ENCODE measurements at places on chromosomes 7 and 10.
A peak's percentile ranks its signal among the peaks of the same experiment; 100 is the strongest.

DNA sequence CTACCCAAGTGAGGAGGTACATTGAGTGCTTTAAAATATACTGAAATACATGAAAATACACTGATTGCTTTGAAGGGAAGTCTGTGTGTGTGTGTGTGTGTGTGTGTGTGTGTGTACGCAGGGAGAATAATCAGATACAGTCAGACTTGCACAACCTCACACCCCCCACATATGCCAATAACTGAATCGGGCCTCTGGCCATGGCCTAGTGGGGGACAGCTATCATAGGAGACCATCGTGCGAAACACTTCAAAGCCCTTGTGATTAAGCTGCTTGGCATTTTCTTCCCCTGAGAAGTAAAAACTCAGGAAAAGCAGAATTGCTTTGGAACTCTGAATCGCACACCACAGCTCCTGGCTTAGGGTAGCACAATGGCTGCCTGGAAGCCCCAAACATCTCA, 135.1 kb downstream of the C10orf105 start:
- DNase-seq = no peak
- no peaks in the 10 kb centered on the region for H3K4me1 ChIP-seq
- H3K4me3 ChIP-seq = no peak overlapping the region
- no peaks in the 10 kb centered on the region for H3K36me3 ChIP-seq
- no peaks in the 10 kb centered on the region for H3K27me3 ChIP-seq
- no peak overlapping the region for H3K27ac ChIP-seq

GRCh38 chr10:132163278-132163765, 23.4 kb upstream of the DPYSL4 start:
- no peak overlapping the region for H3K4me3 ChIP-seq
- no peaks in the 10 kb centered on the region for H3K36me3 ChIP-seq
- DNase-seq = no peak
- peak overlapping the region; percentile 80 for H3K27ac ChIP-seq
- peaks cover 23% of the 10 kb centered on the region for H3K4me1 ChIP-seq
- H3K27me3 ChIP-seq = no peaks in the 10 kb centered on the region

- H3K27ac ChIP-seq = no peak overlapping the region
- H3K4me3 ChIP-seq = no peak overlapping the region
- no peaks in the 10 kb centered on the region for H3K36me3 ChIP-seq
- no peaks in the 10 kb centered on the region for H3K27me3 ChIP-seq
- peak; percentile 32 for DNase-seq
Observed at GRCh38 chr7:73668103-73668885, 663 bp downstream of the VPS37D start.

DNA sequence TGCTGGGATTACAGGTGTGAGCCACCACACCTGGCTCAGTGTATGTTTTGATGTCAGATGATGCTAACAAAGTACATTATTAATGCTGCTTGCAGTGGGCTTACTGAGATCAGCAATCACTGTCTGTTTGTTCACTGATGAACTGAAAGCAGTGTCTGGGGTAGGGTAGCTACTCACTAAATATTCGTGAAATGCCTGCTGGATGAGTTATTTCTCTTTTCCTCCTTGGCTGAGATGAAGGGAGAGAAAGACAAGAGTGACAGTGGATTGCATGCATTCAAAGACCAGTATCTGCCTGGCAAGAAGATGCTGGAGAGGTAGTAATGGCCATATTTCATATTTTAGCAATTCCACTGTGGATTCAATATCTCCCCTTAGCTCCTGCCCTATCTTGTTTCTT, 32.3 kb downstream of the FAM107B start:
- no peak overlapping the region for H3K4me3 ChIP-seq
- DNase-seq = no peak
- no peaks in the 10 kb centered on the region for H3K4me1 ChIP-seq
- no peaks in the 10 kb centered on the region for H3K36me3 ChIP-seq
- H3K27ac ChIP-seq = no peak overlapping the region

DNA sequence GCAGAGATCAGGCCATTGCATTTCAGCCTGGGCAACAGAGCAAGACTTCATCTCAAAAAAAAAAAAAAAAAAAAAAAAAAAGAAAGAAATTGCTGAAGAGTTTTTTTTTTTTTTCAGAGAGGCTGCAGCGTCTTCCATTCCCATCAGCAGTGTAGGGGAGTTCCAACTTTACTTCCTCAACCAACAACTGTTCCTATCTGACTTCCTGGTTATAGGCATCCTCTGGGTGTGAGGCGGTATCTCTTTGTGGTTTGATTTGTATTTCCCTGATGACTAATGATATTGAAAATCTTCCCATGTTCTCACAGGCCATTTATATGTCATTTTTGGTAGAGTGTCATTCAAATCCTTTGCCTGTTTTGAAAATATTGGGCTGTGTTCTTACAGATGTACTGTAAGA, 40.2 kb downstream of the PRTFDC1 start:
- H3K27me3 ChIP-seq = no peaks in the 10 kb centered on the region
- no peaks in the 10 kb centered on the region for H3K36me3 ChIP-seq
- DNase-seq = no peak
- H3K4me3 ChIP-seq = no peak overlapping the region
- no peak overlapping the region for H3K27ac ChIP-seq
- no peaks in the 10 kb centered on the region for H3K4me1 ChIP-seq

DNA sequence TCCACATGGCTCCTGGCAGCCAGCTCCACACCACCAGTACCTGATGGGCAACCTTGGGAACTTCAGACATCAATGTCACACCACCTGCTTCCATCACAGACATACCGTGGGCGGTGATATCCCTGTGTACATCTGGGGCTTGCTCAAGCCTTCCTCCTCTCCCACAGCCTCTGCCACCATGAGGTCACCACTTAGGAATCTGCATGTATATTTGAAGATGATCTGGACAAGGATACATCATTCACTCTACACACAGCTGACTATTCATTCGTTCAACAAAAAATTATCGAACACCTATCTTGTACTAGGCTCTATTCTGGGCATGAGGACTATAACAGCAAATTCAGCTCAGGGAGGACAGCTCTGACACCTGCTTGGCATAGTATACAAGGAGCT, 6.8 kb downstream of the DLG5 start:
- no peak overlapping the region for H3K4me3 ChIP-seq
- no peak for DNase-seq
- no peak overlapping the region for H3K27ac ChIP-seq
- H3K36me3 ChIP-seq = no peaks in the 10 kb centered on the region
- H3K27me3 ChIP-seq = no peaks in the 10 kb centered on the region

DNA sequence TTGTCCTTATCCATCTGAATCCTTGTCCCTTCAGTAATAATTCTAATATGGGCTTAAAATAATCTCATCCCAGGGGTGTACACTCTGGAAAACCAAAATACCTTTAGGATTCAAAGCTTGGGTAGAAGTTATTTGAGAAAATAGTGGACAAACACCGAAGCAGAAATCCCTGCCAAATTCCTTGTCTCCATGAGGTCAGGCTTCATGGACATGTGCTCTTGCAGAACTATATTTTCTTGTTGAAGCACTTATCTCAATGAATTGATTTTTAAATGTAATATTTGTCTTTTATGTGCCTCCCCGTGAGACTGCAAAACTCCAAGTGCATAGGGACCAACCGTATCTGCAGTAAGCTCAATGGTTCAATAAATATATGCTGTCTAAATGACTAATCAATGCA, 1153.3 kb upstream of the AUTS2 start:
- DNase-seq = no peak
- no peaks in the 10 kb centered on the region for H3K4me1 ChIP-seq
- no peak overlapping the region for H3K27ac ChIP-seq
- H3K36me3 ChIP-seq = no peaks in the 10 kb centered on the region
- no peaks in the 10 kb centered on the region for H3K27me3 ChIP-seq

DNA sequence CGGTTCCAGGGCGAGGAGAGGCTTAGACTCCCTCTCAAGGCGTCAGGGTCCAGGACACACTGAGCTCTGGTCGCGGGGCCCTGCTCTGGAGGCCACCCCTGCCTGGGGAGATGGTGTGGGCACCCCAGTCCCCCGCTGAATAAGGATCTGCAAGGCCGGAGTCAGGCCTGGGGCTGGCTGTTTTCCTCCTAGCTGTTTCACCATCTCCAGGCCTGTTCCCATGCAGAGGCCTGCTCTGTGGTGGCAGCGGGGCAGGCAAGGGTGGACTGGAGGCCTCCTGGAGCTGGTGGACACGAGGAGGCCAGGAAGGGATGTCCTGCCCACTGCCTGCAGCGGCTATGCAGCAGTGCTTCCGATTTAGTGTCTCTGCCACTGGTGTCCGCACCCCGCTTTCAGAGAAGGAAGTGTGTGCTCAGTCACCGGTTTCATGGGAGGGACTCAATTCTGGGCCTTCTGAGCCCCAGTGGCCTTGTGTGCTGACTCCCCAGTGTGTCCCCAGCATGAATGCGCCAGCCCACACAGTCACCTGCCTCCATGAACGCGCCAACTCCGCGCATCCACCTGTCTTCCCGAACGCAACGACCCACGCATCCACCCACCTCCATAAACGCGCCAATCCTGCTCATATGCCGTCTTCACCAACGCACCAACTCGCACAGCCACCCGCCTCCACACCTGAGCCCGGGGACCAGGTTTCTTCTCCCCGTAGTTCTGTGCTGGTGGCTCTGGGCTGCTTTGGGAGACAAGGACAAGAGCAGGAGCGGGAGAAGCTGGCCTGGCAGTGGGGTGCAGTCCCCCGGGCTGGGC, 14.5 kb upstream of the GPR146 start:
- no peak for DNase-seq
- no peak overlapping the region for H3K4me3 ChIP-seq
- no peaks in the 10 kb centered on the region for H3K27me3 ChIP-seq

DNA sequence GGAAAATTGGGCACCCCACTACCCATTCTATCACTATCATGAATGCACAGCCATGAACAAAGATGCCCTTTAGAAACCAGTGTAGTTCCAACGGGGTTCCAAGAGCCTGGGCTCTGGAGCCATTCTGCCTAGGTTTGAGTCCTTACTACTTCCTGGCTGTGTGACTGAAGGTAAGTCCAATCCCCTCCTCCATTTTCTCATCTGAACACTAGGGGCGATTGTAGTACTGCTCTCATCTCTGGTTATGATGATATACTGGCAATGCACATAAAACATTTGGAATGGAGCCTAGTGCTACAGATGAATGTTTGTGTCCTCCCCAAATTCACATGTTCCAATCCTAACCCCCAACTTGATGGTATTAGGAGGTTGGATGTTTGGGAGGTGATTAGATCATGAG, 28.1 kb upstream of the CDH23 start:
- no peaks in the 10 kb centered on the region for H3K36me3 ChIP-seq
- no peak overlapping the region for H3K4me3 ChIP-seq
- H3K27me3 ChIP-seq = no peaks in the 10 kb centered on the region
- no peak overlapping the region for H3K27ac ChIP-seq

GRCh38 chr7:157488966-157489365, 152.2 kb downstream of the DNAJB6 start:
- peaks cover 25% of the 10 kb centered on the region for H3K4me1 ChIP-seq
- H3K27ac ChIP-seq = no peak overlapping the region
- H3K36me3 ChIP-seq = no peaks in the 10 kb centered on the region
- no peaks in the 10 kb centered on the region for H3K27me3 ChIP-seq
- DNase-seq = no peak

- peaks cover 16% of the 10 kb centered on the region for H3K4me1 ChIP-seq
- no peak for DNase-seq
- no peaks in the 10 kb centered on the region for H3K27me3 ChIP-seq
Observed at GRCh38 chr7:151228024-151228866, 1.2 kb upstream of the ABCF2 start.

DNA sequence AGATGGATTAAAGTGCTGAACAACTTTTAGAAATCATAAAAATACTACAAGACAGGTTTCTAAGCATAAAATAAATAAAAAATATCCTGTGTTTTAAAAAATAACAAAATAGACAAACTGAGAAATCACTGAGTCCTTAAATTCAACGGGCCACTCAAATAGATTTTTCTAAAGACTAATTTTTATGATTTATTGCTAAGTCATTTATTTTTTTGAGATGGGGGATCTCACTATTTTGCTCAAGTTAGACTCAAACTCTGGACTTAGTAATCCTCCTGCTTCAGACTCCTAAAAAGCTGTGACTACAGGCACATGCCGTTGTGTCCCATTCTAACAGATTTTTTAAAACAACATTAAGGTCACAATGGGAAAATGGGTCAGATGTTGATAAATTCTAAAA, 121.0 kb upstream of the THSD7A start:
- no peak overlapping the region for H3K4me3 ChIP-seq
- DNase-seq = no peak
- no peak overlapping the region for H3K27ac ChIP-seq

- no peaks in the 10 kb centered on the region for H3K36me3 ChIP-seq
- no peak overlapping the region for H3K4me3 ChIP-seq
- H3K27me3 ChIP-seq = no peaks in the 10 kb centered on the region
- no peaks in the 10 kb centered on the region for H3K4me1 ChIP-seq
Observed at GRCh38 chr10:96321822-96322221, 17.6 kb downstream of the DNTT start.

GRCh38 chr7:34211018-34211417, 305.7 kb downstream of the BMPER start:
- no peaks in the 10 kb centered on the region for H3K36me3 ChIP-seq
- DNase-seq = no peak
- no peaks in the 10 kb centered on the region for H3K27me3 ChIP-seq
- no peak overlapping the region for H3K27ac ChIP-seq
- H3K4me1 ChIP-seq = no peaks in the 10 kb centered on the region
- no peak overlapping the region for H3K4me3 ChIP-seq
